ENCODE measurements at places on chromosomes 2 and 18. TPM values are rescaled to one million over a fixed set of nuclear protein-coding genes. Genes with fewer than 3 reads are reported as not detected.

IL36G gene
- total RNA-seq, result not detected

GRCh38 chr2:104854498-104855220 lies 744 bp downstream of the POU3F3 start:
- peak; percentile 51 for DNase-seq

DNA sequence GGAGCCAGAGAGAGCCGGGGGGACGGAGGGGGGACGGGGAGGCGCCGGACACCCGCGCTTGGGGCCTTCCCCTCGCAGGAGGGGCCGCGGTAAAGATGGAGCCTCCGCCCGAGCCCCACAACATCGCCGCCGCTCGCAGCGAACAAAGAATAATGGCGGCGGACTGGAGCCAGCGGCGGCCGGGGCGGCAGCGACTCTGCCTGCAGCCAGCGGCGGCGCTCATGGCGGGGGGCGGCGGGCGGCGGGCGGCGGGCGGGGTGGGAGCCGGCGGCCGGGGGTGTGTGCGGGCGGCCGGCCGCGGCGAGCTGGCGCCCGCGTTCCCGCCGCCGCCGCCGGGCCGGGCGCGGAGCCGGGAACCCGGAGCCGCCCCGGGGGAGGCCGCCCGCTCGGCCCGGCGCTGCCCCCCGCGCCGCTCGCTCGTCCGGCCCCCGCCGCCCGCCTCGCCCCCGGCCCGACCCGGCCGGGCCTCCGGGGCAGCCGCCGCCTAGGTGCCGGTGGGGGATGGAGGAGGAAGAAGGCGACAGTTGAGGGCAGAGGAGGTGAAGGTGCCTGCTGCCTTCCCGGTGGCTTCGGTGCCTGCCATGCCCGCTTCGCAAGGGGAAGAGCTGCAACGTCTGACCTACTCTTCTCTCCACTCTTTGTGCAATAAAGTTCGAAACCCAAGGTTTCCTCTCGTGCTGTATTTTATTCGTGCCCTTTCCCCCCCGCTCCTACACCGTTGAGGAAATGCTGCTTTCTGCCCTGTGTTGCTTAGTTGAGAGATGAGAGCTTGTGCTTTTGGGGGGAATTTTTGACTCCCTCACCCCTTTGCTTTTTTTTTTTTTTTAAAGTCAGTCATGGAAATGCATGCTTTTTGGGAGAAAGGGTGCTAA lies 634 bp downstream of the CREB1 start:
- peak; percentile 83 for DNase-seq

DNA sequence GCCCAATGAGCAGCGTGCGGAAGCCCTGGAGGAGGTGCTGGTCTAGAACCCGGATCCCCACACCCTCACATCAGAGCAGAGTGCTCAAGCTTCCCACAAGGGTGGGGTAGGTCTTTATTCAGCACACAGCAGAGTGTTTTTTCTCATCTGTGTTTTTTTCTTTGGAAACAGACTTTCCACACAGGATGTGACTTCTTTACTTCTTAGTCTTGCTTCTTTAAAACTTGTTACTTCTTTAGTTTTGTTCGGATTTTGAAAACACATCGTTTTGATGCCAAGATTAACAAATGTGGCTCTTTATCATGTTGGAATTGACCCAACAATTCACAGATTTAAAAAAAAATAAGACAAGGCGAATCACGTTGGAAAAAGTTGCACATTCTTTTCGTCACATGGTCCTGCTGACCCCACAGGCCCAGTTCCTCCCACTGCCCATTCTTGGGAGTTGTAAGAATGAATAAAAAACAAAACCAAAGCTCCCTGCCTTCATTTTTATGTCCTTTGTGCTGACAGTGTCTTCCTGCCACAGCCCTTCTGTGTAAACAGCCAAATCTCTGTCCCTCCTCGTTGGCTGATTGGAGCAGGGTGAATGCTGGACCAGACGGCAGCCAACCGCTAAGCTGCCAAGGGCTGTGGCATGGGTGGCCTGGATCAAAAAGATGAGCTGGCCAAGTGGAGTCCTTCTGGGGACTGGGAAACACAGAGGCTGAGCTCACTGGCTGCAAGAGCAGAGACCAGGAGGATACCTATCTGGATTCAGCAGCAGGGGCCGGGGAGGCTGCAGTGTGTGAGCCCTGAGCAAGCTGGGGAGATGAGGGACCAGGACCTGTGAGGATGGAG lies 81.6 kb downstream of the TWIST2 start:
- no peak for DNase-seq

SERPINB4 gene
- not detected for total RNA-seq

GRCh38 chr2:74985978-74986609 lies 27.7 kb downstream of the POLE4 start:
- no peak for DNase-seq

- no peak for DNase-seq
Measured at GRCh38 chr2:103004426-103004942, 242.7 kb downstream of the TMEM182 start.

DNA sequence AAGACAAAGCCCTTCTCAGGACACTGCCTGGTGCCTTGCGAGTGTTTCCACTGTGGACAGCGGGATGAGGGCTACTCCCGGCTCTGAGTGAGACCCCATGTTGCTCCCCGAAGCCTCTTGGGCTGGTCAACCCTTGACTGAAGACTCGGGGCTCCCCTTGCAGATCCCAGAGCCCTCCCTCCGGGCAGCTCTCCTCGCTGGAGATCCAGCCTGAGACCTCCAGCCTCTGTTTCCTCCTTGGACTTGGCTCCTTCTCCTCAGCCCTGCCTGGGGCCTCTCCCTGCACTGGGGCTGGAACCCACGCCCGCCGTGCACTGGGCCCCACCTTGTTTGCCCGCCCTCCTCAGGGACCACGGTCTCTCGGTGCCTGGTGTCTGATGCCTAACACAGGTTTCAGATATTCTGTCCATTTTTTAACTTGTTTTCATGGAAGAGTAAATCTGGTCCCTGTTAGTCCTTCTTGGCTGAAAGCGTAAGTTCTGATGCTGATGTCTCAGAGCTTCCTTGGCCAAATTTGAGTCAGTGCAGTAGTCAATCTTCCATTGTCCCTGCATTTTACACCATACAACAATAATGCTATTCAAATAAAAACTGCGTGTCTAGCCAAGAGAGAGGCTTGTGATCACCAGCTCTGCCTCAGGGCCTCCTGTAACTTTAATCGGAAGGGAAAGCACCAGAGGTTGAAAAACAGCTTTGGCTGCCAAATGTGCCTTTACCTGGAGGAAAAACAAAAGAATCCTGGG lies 139.3 kb upstream of the CTDP1 start:
- DNase-seq, result no peak

- DNase-seq, result no peak
Measured at GRCh38 chr18:33694593-33694992, 116.6 kb downstream of the ASXL3 start.

DNA sequence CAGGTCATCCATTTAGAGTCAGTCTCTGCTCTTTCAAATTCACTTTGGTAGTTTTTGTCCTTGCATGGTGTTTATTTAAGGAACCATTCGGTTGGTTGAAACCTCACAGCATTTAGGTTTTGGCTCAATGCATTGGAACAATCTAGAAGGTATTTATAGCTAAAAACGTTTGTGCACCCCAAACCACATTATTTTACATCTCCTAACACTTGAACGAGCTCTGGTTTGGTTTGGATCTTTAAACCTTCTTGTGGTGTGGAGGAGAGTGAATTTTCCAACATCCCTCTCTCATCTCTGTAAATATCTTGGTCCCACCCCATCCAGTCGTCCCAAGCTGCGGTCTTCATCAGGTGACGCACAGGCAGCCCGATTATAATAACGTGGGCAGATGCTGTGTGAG lies 287.9 kb downstream of the LPIN1 start:
- DNase-seq, result peak; percentile 55

DNA sequence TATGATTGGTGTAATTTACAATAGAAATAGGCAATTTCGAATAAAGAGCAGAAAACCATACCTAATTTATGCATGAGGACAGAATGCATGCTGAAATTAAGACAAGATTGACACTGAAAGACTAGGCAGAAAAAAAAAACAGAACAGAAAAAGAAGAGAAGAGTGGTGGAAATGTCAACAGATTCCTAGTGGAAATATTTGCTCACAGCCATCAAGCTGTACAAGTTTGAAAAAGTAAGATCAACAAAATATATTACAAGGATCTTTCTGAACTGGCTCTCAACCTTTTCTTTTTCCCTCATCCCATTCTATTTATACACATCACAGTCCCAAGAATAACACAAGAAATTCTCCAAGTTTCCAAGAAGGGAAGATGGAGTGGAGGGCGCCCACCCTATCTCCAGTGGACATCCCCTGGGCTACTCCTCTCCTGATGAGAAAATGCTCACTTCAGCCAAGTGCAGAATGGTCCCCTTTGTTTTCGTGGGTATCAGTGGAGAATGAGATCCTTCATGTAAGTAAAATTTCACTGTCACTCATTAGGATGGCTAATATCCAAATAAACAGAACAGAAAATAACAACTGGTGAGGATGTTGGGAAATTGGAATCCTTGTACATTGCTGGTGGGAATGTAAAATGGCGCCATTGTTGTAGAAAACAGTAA lies 51.0 kb upstream of the ZNF532 start:
- DNase-seq, result no peak

GRCh38 chr2:64133828-64134227 lies 10.4 kb downstream of the PELI1 start:
- no peak for DNase-seq

GRCh38 chr2:220892018-220892634 lies 680.0 kb downstream of the EPHA4 start:
- DNase-seq, result no peak

CMPK2 gene
- 2.9 TPM for total RNA-seq

CAPN14 gene
- total RNA-seq, result 6.0 TPM

GRCh38 chr2:11688222-11689069 lies 18.5 kb upstream of the NTSR2 start:
- peak; percentile 89 for DNase-seq

SANBR gene
- total RNA-seq, result 6.6 TPM

DNA sequence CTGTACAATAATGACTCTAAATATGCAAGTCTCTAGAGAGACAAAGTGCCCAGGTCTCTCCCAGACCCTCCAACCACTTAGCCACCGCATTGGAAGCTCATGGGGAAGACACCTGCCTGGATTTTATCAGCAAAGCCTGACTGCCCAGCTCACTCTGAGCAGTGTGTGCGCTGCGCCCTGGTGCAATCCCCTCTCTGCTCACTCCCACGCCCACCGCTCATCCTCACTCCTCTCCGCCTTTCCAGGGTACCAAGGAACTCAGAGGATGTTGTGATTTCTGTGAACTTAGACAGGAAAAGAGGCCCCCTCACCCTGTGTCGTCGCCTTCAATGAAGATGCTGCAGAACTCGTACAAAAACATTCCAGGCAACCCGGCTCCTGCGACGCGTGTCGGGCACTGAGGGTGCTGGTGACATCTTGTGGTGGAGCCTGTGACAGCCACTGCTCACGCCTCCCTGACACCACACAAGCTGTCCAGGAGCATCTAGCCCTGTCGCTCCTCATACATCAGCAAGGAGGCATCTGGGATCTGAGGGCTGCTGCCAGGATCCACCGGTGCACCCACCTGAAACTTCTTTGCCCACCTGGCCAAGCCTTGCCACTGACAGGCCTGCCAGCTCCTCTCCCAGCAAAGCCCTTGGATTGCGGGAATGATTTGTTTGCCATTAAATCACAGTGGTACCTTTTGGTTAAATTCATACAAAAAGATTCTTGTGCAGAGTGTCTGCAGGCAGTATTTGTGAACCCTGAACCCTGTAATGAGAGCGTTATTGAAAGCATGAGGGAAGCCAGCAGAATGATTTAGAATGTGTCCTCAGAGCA lies 220.4 kb downstream of the ZNF516 start:
- DNase-seq, result no peak

DNA sequence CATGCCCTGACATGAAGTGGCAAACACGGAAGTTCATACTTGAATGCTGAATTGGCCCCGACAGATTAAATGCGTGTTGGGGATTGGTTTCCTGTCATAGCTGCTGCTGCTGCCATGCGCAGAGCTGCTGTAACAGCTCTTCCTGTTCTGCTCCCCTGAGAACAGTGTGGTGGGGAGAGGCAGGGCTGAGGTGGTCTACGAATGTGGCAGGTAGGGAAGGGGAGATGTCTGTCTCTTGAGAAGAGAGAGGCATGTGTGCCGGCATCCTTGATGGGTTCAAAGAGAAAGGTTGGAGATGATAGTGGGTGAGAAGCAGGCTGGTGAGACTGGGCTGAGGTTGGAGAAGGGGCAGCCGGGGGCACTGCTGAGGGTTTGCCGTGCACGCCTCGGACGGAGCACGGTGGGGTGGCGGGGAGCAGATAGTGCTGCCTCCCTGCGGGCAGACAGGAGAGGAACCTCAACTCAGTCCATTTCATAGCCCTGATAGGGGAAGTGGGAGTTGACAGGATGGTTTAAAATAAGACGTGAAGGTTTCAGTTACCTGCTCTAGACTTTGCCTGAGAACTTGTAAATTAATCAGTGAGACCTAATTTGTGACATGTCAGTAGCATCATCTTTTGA lies 46.1 kb downstream of the TMEM185B start:
- peak; percentile 94 for DNase-seq

RTKN gene
- 10.5 TPM for total RNA-seq

- no peak for DNase-seq
Measured at GRCh38 chr2:15867194-15868171, 72.9 kb upstream of the MYCN start.

DNA sequence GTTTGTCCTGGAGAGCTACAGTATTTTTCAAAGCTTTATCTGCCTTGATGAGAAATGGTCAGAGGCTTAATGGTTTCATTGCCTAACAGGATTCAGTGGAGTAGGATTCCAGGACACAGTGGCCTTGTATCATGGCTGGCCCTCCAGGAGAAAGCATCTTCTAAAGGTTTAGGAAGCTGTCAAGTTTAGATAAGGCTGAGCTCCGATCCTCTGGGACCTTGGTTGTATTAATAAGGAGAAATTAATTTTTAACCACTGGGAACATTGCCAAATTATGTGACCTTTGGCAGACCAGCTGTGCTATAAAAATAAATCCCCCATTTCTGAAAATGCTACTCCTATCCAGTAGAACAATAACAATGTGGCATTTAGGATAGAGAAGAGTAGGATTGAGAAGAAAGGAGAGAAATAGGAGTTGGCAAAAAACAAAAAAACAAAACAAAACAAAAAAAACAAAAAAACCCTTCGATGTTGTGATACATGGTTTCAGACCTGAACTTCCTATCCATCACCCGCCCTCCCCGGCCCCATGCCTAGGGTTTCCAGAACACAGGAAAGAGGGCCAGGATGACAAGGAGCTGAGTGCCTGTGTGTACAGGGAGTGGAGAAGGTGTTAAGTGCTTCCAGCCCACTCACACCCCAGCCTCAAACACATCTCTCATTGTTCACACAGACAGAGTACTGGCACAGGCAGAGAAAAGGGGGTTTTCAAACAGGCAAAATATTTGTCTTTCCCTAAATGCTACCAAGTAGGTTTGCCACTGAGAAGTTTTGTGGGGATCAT lies 6.3 kb downstream of the NRP2 start:
- DNase-seq, result no peak

All from B cell (primary cell).